ENCODE measurements at places on chromosomes 4 and X.

GRCh38 chr4:86840858-86841257, 8.3 kb downstream of the SLC10A6 start:
- no peak for DNase-seq

- DNase-seq, result no peak
Observed at GRCh38 chr4:169925678-169926077, 100.5 kb downstream of the MFAP3L start.

DNA sequence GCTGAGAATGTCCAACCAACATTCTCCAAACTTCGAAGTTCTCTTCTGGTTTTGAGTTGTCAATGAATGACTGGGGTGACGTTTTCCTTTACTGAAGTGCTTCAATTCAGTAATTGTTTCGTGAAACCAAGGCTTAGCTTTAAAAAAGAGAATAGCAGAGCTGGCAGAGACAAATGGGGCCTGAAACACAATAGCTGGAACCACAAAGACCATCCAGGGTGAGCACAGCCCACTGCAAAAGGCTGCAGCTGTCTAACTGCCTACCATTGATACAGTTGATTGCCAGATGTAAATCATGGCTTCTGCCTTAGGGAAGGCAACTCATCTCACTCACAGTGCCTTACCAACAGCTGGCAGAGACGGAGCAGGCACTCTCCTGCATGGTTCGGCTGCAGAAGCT, 78.7 kb upstream of the ZNF518B start:
- no peak for DNase-seq

DNA sequence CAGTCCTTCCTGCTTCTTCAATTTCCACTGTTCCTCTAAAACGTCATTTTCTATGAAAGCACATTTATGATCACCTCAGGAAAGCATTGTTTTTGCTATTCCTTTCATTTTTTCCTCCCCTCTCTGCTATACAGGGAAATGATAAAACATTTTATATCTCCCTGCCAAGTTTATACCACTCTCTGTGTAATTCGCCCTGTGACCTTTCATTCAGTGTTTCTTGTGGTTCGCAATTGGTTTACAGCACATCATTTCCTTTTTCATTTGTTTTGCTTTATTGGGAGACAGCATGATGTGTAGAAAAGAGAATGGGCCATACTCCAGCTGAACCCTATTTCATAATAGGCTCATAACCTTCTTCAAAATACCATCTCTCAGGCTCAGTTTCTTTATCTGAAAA, 99.9 kb upstream of the RAPGEF2 start:
- DNase-seq, result no peak

GRCh38 chrX:136584545-136584944, 52.5 kb downstream of the VGLL1 start:
- no peak for DNase-seq

- DNase-seq, result no peak
Observed at GRCh38 chr4:68708566-68708965, 38.1 kb upstream of the UGT2B15 start.

Data from COR-L47 (cell line).